ENCODE measurements at places on chromosomes 7 and 10.

DNA sequence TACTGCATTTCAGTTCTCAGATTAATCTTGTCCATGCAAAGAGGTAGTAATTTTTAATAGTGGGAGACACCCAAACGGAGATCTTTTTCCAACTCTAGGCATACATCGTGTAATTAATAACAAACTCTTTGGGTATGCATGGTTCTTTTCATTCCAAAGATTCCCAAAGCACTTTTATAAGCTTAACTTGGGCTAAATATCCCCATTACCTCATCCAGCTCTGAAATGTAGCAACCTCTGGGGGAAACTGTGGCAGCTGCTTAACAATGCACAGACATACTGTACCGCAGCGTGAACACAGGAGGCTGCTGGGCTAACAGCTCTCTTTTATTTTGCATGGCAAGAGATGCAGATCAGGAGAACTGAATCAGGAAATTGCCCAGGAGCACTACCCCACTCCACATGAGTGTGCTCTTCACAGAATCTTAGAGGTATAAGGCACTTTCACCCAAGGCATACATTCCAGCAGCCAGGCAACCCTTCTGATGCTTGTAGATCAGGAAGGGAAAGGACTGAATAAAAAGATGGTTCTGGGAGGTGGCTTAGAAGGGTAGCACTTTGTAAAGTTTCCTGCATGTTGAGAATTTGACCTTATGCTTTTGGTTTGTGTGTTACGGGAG lies 114.4 kb upstream of the GLI3 start:
- no peak for DNase-seq

- no peak for DNase-seq
Measured at GRCh38 chr10:11018432-11018841, 765 bp downstream of the CELF2 start.

GRCh38 chr10:72097448-72098300 lies 9.3 kb upstream of the SPOCK2 start:
- DNase-seq, result no peak

GRCh38 chr7:100396421-100396982 lies 23.2 kb downstream of the PILRA start:
- peak; percentile 62 for DNase-seq

GRCh38 chr10:73576178-73576889 lies 14.8 kb downstream of the USP54 start:
- DNase-seq, result no peak

DNA sequence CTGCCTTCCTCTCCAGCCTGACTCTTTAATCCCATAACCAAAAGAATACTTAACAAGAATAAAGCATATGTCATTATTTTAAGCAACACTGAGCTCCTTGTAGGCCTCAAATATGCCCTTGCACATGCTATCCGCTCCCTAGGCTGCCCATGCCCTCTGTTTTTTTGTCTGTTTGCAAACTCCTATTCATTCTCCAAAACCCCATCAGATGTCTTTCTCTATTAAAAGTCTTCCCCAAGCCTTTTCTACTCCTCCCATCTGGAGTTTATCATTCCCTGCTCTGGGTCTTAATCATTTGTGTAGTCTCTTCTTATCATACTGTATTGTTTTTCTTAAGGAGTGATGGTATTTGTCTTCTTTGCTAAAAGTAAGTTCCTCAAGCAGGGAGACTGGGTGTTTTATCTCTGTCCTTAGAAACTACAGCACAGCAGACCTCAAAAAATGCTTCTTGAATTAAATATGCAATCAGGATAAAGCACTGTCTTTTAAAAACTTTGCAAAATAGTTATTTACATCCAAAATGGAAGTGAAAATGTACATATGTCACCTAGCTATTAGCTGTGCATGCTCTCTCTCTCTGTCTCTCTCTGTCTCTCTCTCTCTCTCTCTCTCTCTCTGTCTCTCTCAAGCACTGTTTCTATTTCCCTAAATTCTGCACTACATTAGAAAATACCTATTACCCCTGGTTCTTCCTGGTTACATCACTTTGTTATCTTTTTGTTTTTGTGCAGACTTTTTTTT lies 56.5 kb upstream of the OPALIN start:
- no peak for DNase-seq

- no peak for DNase-seq
Measured at GRCh38 chr10:96205580-96205979, 65.8 kb downstream of the BLNK start.

- no peak for DNase-seq
Measured at GRCh38 chr7:51015581-51015980, 232.9 kb upstream of the GRB10 start.

DNA sequence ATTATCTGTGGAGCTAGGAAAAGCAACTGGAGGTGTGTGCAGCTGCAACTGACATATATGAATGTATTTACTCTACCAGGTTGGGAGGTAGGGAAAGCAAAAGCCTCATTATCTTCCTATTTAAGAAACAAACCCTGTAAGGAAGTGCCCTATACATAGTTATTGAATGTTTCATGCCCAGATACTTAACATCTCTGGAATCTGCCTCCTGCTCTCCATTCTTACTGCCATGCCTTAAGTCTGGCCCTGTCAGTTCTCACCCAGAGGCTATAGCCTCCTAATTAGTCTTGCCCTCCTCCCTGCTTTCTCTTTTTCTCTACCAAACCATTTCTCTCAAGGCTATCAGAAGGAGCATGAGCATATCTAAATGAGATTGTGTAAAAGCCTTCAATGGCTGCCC lies 542.6 kb upstream of the LRRN3 start:
- DNase-seq, result no peak

- no peak for DNase-seq
Measured at GRCh38 chr10:49368256-49368655, 27.6 kb downstream of the DRGX start.

GRCh38 chr10:42962110-42962901 lies 114.6 kb upstream of the RET start:
- no peak for DNase-seq

GRCh38 chr10:62726638-62727037 lies 77.9 kb upstream of the ADO start:
- DNase-seq, result no peak

DNA sequence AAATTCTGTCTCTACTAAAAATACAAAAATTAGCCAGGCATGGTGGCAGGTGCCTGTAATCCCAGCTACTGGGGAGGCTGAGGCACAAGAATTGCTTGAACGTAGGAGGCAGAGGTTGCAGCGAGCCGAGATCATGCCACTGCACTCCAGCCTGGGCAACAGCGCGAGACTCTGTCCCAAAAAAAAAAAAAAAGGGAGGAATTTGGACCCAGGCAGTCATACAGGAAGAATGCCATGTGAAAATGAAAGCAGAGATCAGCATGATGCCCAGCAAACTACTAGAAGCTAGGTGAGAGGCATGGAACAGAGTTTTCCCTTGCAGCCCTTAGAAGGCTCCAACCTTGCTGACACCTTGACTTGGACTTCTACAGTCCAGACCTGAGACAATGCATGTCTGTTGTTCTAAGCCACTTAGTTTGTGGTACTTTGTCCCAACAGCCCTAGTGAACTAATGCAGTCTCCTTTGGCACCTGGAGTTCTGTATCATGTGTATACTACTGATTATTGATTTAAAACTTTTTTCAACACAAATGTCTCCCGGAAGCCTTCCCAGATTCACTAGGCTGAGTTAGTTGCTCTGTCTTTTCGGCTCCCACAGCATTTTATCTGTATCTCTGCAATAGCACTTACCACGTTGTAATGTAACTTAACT lies 10.2 kb upstream of the BAG3 start:
- DNase-seq, result no peak

GRCh38 chr7:82755705-82756551 lies 312.4 kb upstream of the CACNA2D1 start:
- DNase-seq, result no peak

GRCh38 chr10:6177880-6178281 lies 24.9 kb upstream of the PFKFB3 start:
- DNase-seq, result no peak

DNA sequence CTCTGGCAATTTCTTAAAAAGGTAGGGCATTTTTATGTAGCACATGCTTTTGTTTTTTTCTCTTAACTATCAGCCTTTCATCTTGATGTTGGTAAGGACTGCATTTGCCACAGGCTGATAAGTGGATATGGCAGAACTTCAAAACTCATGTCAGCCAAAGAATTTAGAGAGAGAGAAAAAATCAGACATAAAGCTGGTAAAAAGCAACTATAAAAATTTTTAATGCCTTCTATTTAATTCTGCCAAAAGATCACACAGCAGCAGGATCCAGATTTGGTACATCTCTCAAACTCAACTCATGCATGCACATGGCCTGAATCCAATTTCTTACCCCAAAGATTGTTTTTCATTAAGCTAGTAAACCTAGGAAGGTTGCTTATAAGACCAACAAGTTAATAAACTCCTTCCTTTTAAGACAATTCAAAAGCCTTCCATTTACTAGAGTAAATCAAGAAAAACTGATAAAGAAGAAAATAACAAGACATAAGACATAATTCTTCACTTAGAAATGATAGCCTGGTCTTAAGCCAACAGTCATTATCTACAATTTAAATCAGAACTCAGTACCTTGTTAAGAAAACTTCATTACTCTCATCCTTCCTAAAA lies 69.3 kb downstream of the GLI3 start:
- DNase-seq, result no peak

DNA sequence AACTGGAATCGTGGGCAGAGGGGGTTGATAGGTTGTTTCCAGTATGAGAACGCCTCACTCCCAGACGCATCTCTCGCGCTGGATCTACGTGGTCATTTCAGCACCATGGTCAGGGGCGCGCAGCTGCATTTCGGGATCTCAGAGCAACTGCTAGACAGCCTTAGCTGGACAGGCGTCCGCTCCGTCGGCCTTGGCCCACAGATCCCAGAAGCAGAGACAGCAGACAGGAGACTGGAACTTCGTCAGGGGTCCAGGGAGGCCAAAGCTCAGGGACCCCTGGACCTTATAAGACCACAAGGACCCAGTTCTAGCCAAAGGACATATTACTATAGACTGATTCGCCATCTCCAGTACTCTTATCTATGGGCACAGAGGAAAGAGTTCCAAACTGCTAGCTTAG lies 5.3 kb downstream of the NEUROG3 start:
- no peak for DNase-seq

GRCh38 chr10:97974100-97974499 lies 56.3 kb downstream of the CRTAC1 start:
- DNase-seq, result no peak
